H4 (cell line): ENCODE measurements at places on chromosomes 16 and 17.
A peak's percentile ranks its signal among the peaks of the same experiment; 100 is the strongest.

- no peak for DNase-seq
Observed at GRCh38 chr17:14317383-14317782, 16.5 kb downstream of the HS3ST3B1 start.

DNA sequence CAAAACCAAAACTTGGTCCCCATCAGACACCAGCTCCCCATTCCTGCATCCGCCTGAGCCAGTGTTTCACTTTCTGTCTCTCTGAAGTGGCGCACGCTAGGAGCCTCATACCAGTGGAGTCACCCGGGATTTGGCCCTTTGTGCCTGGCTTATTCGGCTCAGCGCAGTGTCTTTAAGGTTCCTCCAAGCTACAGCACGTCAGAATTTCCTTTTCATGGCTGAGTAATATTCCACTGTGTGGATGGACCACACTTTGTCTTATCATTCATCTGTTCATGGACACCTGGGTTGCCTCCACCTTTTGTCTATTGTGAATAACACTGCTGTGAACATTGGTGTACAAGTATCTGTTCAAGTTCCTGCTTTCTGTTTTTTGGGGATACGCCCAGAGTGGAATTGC is 45.2 kb upstream of the CHMP6 start:
- no peak for DNase-seq

DNA sequence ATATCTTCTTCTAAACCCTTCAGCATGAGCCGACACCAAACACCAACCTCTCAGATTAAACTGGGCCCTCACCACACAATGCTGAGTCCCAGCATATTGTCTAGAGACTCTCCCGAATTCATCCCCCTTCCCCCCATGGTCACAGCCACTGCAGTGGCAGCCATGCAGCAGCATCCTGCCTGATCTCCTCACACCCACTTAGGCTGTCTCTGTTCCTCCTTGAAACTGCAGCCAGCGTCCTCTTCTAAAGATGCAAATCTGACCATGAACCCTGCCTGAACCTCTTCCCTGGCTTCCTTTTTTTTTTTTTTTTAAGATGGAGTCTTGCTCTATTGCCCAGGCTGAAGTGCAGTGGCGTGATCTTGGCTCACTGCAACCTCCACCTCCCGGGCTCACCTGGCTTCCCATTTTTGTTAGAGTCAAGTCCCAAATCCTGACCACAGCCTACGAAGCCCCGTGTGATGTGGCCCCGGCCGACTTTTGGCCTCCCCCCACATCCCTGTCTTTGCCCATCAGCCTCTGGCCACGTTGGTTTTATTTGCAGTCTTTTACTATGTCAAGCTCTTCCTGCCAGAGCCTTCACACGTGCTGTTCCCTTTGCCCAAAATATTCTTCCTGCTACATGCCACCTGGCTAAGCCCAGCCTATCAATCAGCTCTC is 2.8 kb downstream of the FA2H start:
- no peak for DNase-seq

DNA sequence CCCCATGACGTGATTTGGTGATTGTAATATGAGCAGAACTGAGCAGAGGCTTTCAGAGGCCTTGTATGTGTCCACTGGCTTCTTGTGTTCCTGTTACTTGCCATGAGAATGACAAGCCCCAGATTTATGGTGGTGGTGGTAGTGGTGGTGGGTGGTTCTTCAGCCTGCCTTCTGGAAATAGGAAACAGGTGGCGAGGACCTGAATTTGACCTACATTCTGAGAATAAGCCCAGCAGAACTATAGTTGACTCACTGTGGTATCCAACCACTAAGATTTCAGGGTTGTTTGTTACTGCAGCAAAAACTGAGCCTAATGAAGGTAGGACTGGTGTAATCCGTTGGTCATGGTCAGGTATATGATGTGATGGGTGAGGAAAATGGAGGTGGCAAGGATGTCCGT is 93.0 kb downstream of the SHISA9 start:
- no peak for DNase-seq

GRCh38 chr17:81165246-81166032 is at the start of gene PVALEF:
Gene PVALEF (plus strand): TSS chr17:81165507. CDS start chr17:81181227, 15,720 bp downstream.
- no peak for DNase-seq

DNA sequence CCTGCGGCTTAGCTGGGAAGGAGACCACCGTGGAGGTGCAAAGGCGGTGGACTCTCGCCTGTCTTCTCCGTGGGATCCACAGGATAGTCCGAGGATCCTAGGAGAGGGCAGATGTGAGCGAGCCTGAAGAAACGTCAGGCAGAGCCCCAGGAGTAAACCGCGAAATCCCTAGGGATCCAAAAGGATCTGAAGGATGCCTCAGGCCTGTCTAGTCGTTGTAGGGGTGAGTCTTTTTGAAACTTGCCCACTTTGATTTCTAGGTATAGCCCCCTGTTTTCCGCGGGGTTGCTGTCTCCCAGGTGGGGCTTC is 576.5 kb downstream of the KCNJ18 start:
- DNase-seq = no peak

DNA sequence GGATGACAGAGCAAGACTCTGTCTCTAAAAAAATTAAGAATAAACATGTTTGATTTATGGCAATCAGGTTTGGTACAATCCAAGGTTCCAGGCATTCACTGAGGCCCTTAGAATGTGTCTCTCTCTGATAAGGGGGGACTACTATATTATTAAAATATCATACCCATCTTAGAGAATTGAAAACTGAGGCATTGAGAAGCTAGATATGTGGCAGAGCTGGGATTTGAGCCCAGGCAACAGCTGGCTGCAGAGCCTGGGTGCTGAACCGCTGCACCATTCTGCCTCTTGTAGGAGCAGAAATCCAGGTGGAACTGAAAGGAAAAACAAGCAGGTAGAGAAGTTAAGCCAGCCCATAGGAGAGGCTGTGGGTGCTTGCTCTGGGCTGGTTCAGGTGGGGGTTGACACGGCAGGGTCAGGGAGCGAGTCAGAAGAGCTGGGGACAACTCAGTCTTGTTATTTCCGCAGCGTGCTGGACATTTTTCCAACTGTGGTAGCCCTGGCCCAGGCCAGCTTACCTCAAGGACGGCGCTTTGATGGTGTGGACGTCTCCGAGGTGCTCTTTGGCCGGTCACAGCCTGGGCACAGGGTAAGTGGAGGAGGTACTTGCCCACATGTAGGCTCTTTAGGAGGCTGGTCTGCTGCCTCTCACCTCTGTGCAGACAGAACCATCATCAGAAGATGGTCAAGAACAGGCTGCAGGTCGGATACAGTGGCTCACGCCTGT is 62.5 kb downstream of the WIPI1 start:
- DNase-seq = no peak

DNA sequence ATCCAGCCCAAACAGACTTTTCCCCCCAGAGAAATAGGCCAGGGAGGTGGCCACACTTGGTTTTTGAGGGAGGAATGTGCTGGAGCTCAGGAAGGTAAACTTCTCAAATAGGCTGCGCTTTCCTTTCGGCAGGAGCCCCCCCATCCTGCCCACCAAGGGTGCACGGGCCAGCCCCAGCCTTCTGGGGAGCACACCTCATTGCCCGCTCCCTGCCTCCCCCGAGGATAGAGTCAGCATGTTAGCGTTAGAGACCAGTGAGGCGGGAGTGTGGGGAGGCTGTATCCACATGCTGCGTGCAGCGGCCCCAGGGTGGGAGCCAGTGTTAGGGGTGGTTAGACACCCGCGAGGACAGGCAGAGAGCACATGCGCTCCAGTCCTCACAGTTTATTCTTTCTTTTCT is 42.3 kb downstream of the PIPOX start:
- DNase-seq = no peak

DNA sequence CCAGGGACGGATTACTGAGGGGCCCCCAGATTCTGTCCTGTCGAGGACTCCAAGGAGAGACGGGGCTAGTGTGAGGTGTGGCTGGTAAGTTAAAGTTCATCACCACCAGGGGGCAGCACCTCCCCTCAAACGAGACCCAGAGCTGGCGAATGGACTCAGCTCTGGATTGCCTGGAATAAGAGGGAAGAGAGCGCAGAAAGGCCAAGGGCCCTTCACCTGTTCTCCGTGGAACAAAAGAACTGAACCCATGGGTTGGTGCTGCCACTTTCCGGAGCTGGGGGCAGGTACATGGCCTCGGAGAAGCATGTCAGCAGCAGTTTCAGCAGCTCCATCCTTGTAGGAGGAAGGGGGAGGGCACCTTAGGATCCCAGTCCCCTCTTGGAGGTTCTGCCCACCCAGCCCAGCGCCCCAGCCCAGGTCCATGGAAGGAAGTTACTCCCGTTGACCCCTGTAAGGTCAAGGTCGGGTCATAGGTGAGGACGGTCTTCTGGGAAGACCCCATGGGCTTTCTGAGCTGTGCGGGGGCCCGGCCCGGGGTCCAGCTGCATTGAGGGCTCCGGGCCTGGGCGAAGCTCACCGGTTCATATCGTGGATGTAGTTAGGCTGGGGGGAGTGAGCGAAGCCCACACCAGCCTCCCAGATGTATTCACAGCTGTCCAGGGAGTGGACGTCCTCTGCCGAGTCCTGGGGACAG is 10.8 kb downstream of the HID1 start:
- peak; percentile 87 for DNase-seq

DNA sequence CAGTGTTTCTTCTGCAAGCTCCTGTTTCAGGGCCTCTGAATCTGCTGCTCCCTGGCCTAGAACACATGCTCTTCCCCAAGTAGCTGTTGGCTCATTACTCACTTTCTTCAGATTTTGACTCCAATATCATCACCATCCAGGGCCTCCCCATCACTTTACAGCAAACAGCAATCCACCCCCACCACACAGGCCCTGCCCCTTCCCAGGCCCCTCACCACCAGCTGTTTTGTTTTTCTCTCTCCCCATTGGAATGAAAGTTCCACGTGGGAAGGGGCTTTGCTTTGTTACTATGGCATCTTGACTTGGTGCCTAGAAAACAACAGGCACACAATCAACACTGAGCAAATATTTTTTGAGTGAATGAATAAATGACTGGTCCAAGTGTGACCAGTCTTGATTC is 4.0 kb downstream of the TMEM170A start:
- no peak for DNase-seq

GRCh38 chr17:81097943-81098308 is 63.0 kb downstream of the BAIAP2 start:
- DNase-seq = peak; percentile 86

DNA sequence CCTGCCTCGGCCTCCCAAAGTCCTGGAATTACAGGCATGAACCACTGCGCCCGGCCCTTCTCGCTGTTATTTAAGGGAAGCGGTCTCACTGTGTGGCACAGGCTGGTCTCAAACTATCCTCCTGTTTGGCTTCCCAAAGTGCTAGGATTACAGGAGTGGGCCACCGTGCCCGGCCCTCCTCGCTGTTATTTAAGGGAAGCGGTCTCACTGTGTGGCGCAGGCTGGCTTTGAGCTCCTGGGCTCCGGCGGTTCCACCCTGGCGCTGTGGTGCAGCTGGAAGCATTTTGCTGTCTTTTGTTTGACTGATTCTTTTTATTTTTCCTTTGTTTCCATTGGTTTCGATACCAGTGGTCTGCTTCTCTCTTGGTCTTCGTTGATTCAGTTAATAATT is 40.7 kb downstream of the FOXK2 start:
- no peak for DNase-seq

DNA sequence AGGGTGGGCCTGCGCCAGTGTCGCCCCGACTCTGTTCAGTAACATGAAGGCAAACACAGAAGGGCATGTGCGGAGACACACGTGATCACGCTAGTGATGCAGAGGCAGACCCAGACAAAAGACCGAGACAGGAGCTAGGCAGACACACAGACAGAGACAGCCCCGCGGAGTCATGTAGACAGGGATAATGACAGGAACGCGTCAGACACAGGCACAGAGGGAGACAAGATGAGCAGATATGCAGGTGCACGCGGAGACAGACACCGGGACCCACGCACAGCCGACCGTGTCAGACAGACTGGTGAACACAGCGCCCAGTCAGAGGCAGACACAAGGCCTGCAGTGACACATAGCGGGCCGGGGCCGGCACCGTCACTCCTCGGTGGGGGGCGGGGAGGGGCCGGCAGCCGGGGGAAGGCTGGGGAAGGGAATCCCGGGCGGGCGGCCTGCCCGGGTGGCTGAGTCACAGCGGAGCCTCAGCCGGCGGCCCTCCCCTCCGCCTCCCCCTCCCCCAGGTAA is 7.4 kb downstream of the KDM6B start:
- peak; percentile 65 for DNase-seq

GRCh38 chr16:72764015-72764654 is 283.8 kb downstream of the ZFHX3 start:
- DNase-seq = no peak

GRCh38 chr17:81332914-81333528 is 37.9 kb upstream of the SLC38A10 start:
- no peak for DNase-seq

DNA sequence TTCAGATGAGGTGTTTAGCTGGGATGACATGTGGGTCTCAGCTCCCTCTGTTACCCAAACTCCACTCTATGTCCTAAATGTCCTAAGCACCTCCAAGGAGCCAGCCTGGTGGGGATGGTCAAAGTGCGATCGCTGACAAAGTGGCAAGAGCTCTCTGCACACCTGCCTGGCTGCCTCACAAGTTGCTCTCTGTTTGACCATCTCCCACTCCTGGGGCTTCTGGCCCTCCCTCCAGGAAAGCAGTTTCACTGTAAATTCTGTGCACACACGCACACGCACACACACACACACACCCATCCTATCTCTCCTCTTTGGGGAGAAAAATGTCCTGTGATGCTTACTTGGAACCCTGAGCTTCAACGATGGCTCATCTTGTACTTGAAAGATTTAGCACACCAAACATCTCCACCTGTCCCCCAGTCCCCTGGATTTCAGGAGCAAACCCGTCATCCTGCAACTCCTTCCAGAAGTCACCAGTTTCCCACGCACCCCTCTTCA is 1.7 kb downstream of the PITPNA start:
- no peak for DNase-seq

DNA sequence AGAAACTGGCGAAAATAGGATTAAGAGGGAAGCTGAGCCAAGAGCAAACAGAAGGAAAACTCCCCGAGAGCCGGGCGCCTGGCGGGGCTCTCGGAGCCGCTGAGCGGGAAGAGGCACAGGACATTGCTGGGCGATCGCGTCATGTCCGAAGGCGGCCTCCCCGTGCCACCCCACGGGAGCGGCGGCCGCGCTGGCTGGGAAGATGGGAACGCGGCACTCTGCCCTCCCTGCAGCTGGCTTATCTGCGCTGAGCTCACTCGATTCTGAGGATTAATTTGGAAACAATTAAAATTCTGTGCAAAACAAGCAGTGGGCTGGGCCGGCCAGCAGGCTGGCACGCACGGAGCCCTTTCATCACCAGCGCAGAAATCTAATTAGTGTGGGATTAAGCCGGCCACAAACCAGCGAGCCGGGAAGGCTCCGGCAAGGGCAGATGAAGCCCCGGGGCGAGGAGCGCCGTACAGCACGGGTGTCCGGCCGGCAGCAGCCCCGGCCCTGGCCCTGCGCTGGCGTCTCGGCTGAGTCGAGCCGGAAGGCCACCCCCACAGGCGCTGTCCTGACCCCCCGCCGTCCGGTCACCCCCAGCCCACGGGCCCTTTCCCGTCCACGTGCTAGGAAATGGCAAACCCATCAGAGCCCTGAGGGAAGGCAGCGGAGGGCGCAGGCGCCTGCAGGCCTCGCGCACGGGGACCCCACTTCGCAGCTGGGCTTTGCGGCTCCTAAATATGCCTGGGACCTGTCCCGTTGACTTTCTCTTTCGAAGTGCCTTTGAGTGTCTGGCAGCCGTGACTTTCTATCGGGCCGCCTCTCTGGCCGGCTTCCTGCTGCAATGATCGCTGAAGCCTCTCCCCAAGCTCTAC is 37.9 kb downstream of the SOX8 start:
- DNase-seq = peak; percentile 57

- DNase-seq = no peak
Observed at GRCh38 chr16:89458551-89458950, 31.8 kb downstream of the ANKRD11 start.

GRCh38 chr17:58245428-58246103 is 7.2 kb downstream of the LPO start:
- DNase-seq = no peak

GRCh38 chr17:76873856-76874255 is 5.7 kb downstream of the MGAT5B start:
- no peak for DNase-seq

GRCh38 chr16:62041401-62041800 is 5.2 kb upstream of the CDH8 start:
- DNase-seq = peak; percentile 47
